NCI-H226 (cell line): ENCODE measurements at places on chromosomes 6 and 20.
A peak's percentile ranks its signal among the peaks of the same experiment; 100 is the strongest.

DNA sequence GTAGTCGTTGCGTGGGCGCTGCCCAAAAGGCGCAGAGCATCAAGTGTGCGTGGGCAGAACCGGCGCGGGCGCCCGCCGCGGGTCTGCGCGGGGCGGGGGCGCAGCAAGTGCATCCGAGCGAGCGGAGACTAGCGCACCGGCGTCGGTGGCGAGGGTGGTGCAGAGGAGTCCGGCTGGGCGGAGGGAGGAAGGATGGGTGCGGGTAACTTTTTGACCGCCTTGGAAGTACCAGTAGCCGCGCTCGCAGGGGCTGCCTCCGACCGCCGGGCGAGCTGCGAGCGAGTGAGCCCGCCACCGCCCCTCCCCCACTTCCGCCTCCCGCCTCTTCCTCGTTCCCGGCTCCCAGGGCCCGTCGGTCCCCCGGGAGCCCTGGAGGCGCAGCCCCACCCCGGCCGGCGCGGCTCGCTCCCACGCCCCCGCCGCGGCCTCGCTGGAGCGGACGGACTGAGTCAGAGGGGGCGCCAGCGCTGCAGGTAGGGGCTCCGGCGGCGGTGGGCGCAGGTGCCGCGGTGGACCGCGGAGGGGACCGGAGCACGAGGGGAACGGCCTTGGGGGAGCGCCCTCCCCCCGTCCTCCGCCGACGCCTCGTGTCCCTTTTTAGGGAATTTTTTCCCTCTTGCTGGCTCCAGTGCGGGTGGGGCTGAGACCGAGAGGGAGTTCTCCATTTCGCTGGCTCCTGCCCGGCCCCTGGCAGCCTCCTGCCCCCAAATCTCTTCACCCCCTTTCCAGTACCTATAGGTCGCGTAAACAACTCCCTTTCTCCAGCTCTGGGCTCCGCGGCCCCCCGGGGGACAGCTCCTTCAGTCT, 1.6 kb upstream of the DBNDD2 start:
- peak; percentile 3 for DNase-seq

GRCh38 chr20:59039233-59039632, 3.4 kb downstream of the PRELID3B start:
- no peak for DNase-seq

DNA sequence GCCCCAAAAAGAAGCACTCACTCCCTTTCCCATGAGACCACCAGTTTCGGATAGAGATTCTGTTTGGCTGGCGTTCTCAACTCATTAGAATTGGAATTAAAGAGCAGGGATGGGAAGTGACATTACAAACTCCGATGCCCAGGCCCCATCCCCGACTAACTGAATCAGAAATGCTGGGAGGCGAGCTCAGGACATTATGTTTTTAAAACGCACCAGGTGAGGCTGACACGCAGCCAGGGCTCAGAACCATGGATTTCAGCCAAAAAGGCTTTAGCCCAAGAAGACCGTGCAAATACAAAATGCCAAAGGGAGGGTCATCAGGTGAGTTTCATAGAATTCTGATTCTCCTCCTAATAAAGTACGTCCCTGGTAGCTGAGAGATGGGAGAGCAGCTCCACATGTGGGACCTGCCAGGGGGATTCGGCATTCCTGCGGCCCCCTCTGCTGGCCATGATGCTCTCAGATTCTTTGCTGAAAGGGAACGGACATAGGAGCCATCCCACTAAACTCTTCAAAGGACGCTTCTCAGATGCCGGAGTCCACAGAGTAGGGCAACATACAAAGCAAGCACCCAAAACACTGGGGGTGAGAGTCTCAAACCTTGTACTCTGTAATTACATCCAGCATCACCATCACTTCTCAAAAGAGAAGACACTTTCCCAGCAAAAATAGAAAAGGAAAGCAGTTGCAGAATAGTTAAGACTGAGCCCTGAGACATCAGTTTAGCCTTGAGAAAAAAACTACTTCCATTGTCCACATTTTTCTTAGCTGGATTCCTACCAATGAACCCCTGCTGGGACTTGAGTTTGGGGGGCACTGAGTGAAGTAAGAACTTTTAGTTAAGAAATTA, 205.2 kb downstream of the BMP7 start:
- DNase-seq, result no peak

DNA sequence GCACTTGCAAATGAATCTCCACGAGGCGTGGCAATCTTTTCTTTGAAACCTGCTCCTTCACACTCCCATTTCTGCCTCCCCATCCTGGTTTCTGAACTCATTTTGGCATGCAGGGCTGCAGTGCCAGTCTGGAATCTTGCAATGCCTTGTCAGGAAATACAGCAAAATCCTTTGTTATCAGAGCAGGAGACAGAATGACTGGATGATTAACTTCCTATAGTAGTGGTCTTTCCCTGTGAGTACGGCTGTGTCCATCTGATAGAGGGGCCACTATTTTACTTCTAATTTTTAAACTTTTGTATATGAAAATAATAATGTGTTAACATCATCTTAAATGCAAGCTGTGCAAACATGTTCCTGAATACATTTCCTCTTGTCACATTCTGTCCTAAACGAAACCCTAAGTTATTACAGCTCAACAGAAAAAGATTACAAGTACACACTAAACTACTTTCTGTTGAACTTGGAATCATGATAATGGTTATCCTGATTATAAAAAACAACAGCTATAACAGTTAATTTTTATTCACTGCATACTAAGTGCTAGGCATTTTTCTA, 140.2 kb downstream of the KIF13A start:
- peak; percentile 20 for DNase-seq

DNA sequence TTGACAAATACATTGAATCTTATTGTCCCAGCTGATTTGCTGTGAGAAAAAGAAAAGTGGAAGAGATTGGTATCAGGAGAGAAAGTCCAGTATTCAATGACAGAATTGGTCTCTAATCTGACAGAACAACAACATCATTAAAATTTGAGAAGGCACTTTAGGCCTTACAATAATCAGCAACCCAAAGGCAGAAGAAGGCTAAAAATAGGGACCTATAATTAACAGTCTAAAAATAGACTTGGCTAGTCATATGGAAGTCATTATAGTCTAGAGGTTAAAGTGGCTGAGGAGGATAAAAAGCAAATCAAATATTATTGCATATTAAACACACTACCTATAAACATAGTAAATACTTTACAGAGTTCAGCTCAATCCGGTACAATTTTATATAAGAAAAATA, 393.6 kb upstream of the JAG1 start:
- no peak for DNase-seq

GRCh38 chr20:3330046-3330741, 77.3 kb downstream of the DNAAF9 start:
- no peak for DNase-seq

DNA sequence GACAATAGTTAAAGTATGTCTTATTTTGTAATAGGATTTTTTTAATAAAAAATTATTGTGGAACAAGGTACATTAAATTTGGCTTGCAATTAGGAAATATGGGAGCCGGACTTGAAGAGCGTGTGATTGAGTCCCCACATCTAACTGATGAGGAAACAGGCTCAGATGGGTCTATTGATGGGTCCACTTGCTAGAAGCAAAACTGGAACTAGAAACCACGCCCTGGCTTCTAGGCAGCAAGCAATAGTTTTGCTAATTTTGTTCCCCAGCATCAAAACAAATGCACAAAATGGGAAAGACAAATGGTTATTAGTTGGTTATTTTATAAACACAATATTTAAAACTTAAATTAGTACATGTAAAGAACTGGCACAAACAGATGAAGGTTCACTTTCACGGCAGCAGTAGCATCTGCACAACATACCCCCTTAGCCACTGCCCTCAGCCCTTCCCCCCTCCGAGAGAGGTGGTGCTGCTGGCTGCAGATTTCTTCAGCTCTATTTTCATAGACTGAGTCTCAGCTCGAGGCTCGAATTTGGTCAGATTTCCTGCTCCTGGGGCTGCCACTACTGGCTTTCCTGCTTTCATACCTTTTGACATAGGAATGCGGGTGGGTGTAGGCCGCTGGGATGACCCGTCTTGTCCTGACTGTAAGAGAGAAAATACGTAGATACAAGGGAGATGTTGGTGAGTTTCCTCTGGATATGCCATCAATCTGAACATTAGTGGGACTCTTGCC, 23.8 kb upstream of the TMEM30A start:
- no peak for DNase-seq

DNA sequence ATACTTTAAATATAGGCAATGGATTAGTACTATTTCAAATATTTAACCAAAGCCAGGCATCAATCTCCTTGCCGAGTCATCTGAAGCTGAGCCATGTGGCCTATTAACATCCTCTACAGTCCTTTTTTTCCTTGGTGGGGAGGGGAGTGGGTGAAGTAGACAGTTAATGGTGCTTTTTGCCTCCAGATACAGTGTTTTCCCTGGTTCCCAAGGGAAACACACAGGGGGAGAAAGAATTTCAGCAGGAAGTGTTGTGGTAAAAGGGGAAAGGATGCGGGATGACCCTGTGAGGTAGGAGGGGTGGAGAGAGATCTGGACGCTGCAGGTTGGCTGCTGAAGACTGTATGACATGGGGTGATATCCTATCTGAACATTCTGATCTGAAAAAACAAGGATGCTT, 9.6 kb downstream of the CLDN20 start:
- DNase-seq, result peak; percentile 61

DNA sequence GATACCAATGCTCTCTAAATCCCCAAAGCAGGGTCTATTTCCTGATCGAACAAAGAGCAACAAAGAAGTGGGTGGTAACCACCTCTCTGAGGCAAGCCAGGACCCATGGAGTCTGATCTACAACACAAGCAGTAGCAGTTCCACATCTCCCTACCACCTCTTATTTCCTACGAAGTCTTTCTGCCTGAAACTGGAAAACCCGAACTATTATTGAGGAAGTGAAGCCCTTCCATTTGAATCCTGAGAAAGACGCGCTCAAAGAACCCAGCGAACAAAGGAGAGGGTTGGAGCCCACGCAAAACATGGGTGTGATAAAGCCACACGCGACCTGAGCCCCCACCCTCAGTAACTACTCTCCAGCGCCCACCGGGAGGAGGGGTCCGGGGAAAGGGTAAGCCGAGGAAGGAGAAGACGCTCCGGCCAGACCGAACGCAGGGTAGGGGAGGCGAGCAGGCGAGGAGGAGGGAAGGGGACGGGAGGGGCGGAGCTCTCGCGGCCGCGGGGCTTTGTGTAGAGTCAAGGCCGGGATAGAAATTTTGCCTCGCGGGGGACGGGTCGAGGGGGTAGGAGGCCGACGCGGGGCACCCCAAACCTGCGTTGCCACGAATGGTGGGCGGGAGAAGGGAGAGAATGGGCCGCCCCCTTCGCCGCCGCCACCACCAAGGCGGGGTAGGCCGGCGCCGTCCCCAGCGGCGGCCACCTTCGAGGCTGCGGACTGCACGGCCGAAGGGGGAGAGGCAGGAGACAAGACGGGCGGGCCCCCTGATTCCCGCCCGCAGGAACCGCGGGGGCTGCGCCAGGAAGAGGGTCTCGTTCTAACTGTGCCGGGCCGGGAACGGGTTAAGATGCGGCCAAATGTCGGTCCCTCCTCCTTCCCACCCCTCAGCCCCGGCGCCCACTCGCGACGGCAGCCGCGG, 802 bp downstream of the HDAC2 start:
- DNase-seq, result peak; percentile 30

- DNase-seq, result no peak
Observed at GRCh38 chr6:70280400-70280853, 22.5 kb downstream of the COL9A1 start.

- DNase-seq, result no peak
Observed at GRCh38 chr6:35258858-35259193, 709 bp upstream of the ZNF76 start.

GRCh38 chr20:32600681-32601237, 15.6 kb upstream of the NOL4L start:
- DNase-seq, result no peak

GRCh38 chr6:111250791-111251354, 163.6 kb downstream of the SLC16A10 start:
- no peak for DNase-seq

DNA sequence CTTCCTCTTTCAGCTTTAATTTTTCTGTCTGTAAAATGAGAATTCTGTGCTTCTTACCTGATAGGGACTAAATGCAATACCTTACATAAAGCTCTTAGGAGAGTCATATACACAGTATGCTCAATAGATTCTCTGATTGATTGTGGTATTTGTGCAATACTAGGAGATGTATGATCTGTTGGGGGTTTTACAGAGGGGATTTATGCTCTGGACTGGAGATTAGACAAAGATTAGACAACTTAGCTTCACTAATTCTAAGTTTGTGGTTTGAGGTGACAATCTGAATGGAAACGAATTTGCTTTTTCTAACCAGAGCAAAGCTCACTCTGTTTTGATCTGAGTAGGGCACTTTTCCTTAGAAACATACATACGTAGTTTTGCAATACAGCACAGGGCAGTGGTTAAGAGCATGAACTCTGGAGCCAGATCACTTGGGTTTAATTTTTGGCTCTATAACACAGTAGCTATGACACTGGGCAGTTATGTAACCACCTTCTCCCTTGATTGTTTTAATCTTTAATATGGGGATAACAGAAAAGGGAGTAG, 126.2 kb downstream of the RNF144B start:
- DNase-seq, result no peak

DNA sequence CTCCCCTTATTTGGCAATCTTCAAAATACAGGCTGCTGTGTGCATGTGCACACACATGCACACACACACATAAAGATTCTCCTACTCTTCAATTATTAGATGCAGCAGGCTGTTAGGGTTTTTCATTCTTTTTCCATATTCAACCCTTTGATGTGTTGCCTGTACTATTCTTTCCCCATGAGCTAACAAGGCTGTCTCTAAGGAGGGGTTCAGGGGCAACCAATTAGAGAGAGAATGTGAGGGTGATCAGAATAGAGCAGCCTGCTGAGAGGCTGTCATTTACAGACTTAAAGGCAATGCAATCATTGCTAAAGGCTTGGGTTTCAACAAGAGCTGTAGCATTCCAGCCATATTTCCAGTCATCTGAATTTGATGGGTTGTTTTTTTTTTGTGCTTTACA, 467.4 kb upstream of the ID4 start:
- no peak for DNase-seq

- DNase-seq, result no peak
Observed at GRCh38 chr6:101486124-101486523, 92.6 kb downstream of the GRIK2 start.

GRCh38 chr20:29689411-29690225, 1567.8 kb upstream of the DEFB115 start:
- DNase-seq, result no peak

- no peak for DNase-seq
Observed at GRCh38 chr6:170110201-170111140, 180.4 kb downstream of the DLL1 start.

- no peak for DNase-seq
Observed at GRCh38 chr20:61812121-61812844, 253.4 kb downstream of the TAF4 start.

- no peak for DNase-seq
Observed at GRCh38 chr6:157080986-157081391, 242.3 kb downstream of the TMEM242 start.
